Small intestine (tissue), 16 donors: ENCODE measurements at places on chromosomes 6 and 20. TPM values are rescaled to one million over a fixed set of nuclear protein-coding genes. Genes with fewer than 3 reads are reported as not detected.

DNA sequence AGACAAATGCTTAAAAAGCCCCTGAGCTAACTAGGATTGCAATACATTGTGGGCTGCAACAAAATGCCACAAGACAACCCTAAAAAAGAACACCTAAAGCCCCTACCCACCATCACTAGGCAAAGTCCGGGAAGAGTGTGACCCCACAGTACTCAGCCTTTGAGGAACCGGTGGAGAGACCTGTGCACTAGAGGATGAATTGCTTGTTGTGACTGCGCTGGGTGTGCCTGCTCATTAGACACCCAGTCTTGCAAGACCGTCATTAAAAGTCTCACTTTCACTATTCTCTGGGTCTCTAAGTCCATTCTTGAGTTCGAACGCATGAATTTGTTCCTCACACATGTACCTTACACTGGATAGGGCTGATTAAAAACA lies 88.7 kb downstream of the JPH2 start:
- no peak for DNase-seq

GRCh38 chr20:48750941-48751635 lies 76.7 kb downstream of the PREX1 start:
- DNase-seq, result no peak

DNA sequence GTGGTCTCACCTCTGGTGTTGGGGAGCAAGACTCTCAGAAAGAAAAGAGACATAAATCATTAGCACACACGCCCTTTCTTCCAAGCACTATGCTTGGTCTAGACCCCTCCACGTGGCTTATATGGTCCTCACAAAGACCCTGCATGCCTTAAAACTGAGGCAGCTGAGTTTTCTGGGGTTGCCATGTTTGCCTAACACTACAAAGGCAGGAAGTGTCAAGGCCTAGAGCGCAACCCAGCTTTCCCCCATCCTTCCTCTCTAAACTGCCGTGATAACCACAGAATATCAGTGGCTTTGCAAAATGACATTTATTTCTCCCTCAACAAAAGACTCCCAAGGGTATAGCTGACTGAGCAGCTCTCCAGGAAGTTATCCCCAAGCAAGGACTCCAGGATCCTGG lies 146.5 kb upstream of the TOP1 start:
- peak; percentile 6 for DNase-seq

DNA sequence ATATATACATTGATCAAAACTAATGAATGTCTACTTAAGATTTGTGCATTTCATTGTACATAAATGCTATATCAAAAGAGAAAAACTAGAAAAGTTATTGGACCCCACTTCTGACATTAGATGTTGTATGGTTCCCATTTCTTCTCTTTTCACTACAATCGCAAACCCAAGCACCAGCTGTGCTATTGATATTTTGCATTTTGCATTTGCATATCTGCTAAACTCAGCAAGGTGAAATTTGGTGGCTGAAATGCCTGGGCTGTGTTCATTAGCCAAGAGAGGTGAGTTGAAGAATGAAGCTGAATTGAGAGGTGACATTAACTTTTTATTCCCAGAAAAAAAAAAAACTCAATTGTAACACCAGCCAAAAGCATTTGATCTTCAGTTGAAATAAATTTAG lies 232.1 kb upstream of the TENT5A start:
- no peak for DNase-seq

DNA sequence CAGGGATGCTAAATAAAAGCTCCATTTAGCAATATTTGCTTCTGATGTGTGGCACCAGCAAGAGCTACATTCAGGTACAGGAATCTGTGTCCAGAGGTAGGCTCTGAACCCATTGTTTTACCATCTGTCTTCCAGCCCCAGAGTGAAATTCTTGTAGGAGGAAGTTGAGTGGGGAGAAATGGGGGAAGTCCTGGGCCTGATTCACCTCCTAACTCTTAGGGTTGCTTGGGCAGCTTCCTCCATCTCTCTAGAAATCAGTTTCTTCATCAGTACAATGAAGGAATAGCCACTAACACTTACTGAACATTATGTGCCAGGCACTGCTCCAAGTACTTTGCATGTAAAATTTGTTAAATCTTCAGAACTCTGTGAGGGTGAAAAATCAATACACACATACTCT lies 35.1 kb upstream of the TSPYL1 start:
- DNase-seq, result no peak

DNA sequence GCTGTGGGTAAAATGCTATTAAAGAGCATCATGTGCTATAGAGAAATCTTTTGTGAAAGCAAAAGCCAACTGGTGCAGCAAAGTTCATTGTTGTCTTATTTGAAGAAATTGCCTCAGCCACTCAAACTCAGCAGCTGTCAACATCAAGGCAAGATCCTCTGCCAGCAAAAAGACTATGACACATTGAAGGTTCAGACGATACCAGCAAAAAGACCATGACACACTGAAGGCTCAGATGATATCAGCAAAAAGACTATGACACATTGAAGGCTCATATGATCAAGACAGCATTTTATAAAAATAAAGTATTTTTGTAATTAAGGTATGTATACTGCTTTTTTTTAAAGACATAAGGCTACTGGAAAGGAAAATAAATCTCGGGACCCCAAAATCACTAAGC lies 118.4 kb upstream of the RUNX2 start:
- DNase-seq, result no peak

- peak; percentile 31 for DNase-seq
These were observed 30.4 kb downstream of the KCNQ2 start for GRCh38 chr20:63442100-63442493.

- no peak for DNase-seq
These were observed 113.1 kb upstream of the ZNF217 start for GRCh38 chr20:53706466-53707370.

- DNase-seq, result no peak
These were observed 365.9 kb downstream of the MMUT start for GRCh38 chr6:49097116-49097515.

DNA sequence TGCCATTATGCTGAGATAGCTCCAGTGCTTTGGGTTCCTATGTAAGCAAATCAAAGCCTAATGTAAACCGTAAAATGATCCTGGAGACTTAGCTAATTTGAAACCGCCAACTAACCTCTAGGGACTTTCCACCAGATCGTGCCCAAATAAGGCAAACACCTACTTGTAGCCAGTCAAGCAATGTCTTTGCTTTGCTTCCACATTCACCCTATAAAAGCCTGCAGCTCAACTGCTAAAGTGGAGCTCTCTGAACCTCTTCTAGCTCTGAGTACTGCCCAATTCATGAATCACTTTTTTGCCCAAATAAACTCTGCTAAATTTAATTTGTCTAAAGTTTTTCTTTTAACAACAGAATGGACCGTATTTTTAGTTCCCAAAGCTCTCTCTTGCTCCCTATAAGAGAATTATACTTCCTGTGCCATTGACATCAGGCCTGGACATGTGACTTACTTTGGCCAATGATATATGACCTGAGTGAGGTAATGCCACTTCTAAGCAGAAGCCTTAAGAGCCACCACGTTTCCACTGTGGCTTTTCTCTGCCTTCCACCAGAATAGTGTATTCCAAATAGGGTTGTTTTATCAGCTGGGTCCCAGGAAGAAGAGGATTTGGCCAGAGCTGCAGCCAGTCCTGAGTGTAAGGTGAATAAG lies 34.8 kb upstream of the PSMF1 start:
- DNase-seq, result no peak

GRCh38 chr6:56002336-56002735 lies 126.9 kb upstream of the BMP5 start:
- no peak for DNase-seq

- DNase-seq, result no peak
These were observed 268.9 kb downstream of the CDH4 start for GRCh38 chr20:61520893-61521460.

GRCh38 chr6:119368921-119369320 lies 19.4 kb upstream of the MAN1A1 start:
- no peak for DNase-seq

GRCh38 chr6:149201068-149201655 lies 116.3 kb upstream of the TAB2 start:
- no peak for DNase-seq

DNA sequence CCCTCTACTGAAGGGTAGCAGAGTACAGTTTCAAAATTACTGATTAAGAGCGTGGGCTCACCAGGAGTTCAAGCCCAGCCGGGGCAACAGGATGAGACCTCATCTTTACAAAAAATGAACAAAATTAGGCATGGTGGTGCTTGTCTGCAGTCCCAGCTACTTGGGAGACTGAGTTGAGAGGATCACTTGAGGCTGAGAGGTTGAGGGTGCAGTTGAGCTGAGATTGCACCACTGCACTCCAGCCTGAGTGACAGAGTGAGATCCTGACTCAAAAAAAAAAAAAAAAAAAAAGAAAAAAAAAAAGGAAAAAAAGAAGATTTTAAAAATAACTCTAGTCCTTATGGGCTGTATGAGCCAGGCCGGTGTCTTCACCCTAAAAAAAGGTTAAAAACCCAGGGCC lies 18.7 kb downstream of the PABPC1L start:
- DNase-seq, result no peak

- DNase-seq, result no peak
These were observed 498.8 kb downstream of the PTPRT start for GRCh38 chr20:42690842-42691437.

DNA sequence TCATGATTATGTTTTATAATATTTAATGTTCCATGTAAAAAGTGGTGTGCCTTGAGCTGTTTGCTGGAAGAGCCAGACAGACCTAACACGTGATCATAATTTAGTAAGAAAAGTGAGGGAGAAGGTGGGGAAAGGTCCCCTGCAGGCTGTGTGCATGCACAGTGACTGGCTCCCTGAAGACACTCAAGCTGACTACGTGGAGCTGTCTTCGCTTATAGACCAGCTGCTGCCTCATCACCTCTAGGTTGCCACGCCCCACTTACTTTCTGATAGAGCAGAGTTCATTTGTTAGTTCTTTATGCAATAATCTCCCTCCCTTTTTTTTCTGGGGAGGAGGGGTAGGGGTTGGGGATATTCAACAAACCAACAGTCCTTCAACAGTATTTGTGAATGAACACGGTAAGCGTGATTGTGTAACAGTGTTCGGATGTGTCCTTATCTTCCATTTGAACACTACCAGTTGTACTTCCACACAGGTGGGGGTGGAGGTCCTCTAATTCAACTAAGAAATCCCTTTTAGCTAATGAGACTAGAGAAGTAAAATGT lies 157.3 kb downstream of the BACH2 start:
- DNase-seq, result no peak

The NSFL1C gene
- polyA plus RNA-seq, result 73.1 TPM

The NRSN1 gene
- 2.4 TPM for polyA plus RNA-seq

The MAPK13 gene
- polyA plus RNA-seq, result 95.5 TPM

The NKAPL gene
- polyA plus RNA-seq, result 1.1 TPM

The KCNG1 gene
- 1.8 TPM for polyA plus RNA-seq

The RBBP9 gene
- 5.7 TPM for polyA plus RNA-seq

The PIGU gene
- 6.0 TPM for polyA plus RNA-seq

The CST1 gene
- not detected for polyA plus RNA-seq
